ENCODE measurements at places on chromosomes 7 and 10.

DNA sequence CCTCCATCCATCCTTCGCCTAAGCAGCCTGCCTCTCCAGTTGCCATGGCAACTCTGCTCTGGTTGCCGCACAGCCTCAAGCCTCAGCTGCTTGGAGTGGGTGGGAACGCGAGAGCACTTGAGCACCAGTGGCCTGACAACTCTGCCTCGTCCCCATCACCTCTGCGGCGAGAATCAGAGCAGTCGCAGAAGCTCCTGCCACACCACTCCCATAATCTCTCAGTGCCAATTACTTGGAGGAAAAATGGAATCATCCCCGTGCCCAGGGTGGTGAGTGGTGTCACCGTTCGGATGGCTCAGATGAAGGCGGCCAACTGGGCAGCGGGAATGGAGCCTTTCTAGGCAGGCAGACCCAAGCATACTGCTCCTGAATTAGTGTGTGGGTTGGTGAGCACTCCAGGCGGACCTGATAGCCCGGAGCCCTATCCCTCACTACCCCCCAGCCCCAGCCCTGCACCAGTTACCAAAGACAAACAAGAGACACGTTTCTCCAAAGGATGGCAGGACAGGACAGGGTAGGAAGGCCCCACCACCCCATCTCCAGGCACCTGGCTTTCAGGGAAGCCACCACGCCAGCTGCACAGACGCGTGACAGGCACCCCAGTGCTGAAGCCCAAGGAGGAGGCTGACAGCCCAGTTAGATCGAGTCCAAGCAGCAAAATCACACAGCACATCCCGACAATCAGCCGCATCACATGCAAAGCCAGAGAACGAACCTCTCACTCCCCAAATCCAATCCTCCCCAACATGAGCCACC lies 335.4 kb downstream of the PTPRN2 start:
- no peak for DNase-seq

DNA sequence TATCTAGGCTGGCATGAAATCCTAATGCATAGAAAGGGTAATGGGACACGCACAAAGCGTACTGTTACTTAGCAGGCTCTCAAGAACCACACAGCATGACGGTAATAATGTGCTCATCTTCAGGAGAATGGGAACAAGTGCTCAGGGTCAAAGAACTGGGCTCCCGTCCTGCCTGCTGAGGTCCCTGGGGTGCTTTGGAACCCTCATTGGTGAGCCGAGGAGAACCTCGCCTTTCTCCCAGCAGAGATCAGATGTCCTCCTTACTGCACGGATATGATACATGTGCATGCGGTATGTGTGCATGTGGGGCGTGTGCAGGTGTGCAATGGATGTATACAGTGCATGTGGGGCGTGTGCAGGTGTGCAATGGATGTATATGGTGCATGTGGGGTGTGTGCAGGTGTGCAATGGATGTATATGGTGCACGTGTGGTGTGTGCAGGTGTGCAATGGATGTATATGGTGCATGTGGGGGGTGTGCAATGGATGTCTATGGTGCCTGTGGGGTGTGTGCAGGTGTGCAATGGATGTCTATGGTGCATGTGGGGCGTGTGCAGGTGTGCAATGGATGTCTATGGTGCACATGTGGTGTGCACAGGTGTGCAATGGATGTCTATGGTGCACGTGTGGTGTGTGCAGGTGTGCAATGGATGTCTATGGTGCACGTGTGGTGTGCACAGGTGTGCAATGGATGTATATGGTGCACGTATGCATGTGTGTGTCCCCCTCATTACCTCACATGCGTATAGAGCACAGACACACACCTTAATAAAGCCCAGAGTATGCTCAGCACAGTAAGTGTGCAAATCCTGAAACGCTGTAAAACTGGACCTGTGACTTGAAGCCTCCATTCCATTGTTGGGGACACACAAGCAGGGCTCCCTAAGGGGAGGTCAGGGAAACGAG lies 336.3 kb downstream of the PTPRN2 start:
- no peak for DNase-seq

GRCh38 chr10:13087601-13087985 lies 12.4 kb upstream of the OPTN start:
- DNase-seq, result no peak

DNA sequence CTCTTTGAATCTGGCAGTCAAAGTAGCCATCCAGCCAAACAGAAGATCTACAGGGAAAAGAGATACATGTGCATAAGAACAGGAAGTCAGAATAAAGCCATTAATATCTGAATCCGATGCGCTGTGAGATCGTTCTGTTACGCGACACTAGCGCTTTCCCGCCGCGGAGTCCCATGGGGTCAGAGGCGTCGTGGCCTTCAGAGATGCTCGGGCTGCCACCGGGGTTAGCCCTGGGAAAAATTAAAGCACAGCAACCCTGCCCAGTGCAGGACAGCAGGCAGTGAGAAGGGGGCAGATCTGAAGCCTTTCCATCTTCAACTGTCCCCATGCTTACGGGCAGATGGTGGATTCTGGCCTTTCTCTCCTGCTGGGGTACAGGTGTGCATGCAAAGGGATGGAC lies 225.6 kb upstream of the MGMT start:
- DNase-seq, result no peak

DNA sequence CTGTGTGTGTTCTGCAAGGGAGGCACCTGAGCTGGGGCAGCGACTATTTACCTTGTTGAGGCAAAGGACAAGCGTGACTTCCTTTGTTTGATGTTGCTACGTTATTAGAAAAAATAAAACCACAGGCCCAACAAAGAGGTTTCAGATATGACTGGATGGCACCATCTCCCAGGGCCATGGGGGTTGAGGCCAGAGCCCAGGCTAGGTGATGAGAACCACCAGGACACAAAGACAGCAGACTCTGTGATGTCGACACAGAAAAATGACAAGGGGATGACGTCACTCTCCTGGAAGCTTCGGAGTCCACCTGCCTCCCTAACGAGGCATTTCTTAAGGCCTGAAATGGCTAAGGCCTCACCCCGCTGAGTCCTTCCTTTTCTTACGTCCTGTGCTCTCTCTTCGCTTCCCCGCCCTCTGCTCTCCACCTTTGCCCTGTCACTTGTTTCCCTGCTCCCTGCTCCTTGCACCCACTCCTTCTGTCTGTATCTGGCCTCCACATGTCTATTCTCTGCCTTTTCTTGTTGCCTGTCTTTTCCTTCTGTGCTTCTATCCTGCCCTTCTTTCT lies 83.0 kb upstream of the ADRB1 start:
- no peak for DNase-seq

DNA sequence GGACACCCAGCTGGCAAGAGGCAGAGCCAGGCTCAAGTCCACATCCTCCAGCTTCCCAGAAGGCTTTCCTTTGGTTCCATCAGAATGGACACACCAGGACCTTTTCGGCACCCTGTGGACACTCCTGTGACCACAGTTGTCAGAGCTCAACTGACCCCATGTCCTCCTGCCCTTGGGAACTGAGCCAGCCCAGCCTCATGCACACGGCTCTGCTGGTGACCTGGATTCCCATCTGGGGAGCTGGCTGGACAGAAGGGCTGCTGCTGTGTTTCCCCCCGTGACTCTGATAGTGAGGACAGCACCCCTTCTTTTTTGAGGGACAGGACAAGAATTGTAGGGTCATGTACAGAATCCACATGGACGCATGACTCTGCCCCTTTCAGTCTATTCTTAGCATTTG lies 289.2 kb downstream of the WDR37 start:
- no peak for DNase-seq

- no peak for DNase-seq
Observed at GRCh38 chr7:114923403-114923713, 1.5 kb downstream of the MDFIC start.
